NCI-H524 treated with DMSO at 0.1 percent for 48 hours (cell line): ENCODE measurements at places on chromosomes 6 and 20.

- DNase-seq: no peak
Observed at GRCh38 chr6:134802426-134803058, 147.4 kb downstream of the ALDH8A1 start.

DNA sequence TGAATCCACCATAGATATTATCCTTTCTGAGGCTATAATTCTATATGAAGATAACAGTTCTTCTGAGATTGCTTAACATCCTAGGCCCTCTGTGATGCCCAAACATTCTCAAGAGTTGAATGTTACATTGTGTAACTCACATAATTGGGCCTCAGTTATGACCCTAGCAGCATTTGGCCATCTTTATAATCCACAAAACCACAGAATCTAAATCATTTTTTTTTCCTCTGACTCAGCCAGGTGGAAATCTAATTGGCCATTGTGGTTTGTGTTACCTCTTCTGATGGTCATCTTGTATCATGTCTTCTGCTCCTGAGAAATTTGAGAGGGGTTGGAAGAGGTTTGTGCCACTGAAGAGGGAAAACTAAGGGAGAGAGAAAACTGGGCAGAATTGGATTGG lies 99.5 kb downstream of the LINC00237 start:
- no peak for DNase-seq

GRCh38 chr6:158480989-158481388 lies 78.9 kb upstream of the TMEM181 start:
- no peak for DNase-seq

GRCh38 chr6:147750413-147750812 lies 241.9 kb downstream of the SAMD5 start:
- DNase-seq: no peak

GRCh38 chr20:23776067-23776771 lies 25.5 kb upstream of the CST1 start:
- DNase-seq: no peak

GRCh38 chr6:33116417-33116816 lies 40.6 kb downstream of the HLA-DPB1 start:
- no peak for DNase-seq

GRCh38 chr6:139364302-139364981 lies 10.0 kb downstream of the CITED2 start:
- peak; percentile 39 for DNase-seq

- DNase-seq: no peak
Observed at GRCh38 chr6:20444786-20445271, 43.1 kb downstream of the E2F3 start.

- DNase-seq: no peak
Observed at GRCh38 chr20:48393737-48394314, 434.0 kb downstream of the PREX1 start.

- DNase-seq: no peak
Observed at GRCh38 chr6:6074190-6074589, 67.5 kb upstream of the NRN1 start.

GRCh38 chr6:13827032-13827431 lies 12.7 kb upstream of the MCUR1 start:
- no peak for DNase-seq

GRCh38 chr6:107523794-107524193 lies 33.9 kb downstream of the SOBP start:
- DNase-seq: no peak

- DNase-seq: no peak
Observed at GRCh38 chr20:22924046-22924737, 110.9 kb upstream of the SSTR4 start.

DNA sequence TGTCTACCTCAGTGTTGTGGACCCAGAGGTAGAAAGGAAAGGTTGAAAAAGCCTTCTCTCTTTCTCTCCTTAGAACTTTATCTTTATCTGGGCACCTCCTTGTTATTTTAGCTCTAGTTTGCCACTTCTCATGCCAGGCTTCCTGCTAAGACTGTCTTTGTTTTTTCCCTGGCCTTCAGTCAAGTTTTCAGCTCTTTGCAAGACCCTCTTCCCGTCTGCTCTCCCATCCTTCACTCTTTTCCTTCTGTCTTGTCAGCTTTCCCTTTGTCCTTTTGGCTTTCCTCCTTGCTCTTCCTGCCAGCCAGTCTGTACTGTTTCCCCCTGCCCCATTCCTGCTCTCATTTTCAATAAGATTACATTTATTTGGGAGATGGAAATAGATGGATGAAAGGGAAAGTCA lies 86.8 kb upstream of the CCN6 start:
- no peak for DNase-seq

DNA sequence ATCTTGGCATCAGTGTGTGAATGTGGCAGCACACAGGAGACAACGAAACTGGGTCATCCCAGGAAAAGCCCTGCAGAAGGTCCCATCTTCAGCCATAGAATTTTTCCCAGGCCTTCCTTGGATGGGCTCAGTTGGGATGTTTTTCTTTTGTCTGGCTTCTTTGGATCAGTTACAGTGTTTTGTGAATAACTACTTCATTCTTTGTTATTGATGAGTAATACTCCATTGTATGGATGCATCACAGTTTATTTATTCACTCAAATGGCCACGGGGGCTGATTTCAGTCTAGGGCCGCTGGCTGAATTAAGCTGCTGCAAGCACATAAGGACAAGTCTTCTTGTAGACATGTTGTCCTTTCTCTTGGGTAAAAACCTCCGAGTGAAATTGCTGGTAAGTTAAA lies 81.3 kb upstream of the CD93 start:
- DNase-seq: no peak

GRCh38 chr6:85172705-85173104 lies 277.2 kb upstream of the NT5E start:
- no peak for DNase-seq

DNA sequence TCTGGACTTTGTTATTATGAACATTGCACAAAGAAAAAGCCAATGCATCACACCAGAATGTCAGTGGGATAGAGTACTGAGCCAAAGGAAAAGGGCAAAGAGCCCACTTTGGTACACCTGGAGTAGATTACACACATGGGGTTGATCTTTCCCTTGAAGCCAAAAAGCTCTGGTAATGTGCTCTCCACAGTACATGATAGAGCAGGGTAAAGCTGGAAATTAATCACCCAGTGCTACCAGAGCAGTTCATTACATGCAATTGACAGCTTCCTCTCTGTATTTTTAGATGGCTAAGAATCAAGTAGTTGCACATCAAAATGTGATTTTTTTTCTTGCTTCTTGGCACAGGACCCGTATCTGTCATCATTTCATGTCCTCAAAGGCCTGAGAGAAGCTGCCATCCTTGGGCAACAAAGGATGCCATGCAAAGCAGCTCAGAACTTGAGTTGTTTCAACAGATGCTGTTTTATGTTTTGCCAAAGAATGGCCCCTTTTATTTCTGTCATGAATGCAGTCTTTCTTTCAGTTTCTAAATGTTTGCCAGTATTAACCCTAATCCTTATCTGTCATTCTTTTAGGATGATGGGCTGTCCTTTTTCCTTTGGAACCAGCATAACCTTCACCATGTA lies 88.1 kb downstream of the HDGFL1 start:
- DNase-seq: no peak

DNA sequence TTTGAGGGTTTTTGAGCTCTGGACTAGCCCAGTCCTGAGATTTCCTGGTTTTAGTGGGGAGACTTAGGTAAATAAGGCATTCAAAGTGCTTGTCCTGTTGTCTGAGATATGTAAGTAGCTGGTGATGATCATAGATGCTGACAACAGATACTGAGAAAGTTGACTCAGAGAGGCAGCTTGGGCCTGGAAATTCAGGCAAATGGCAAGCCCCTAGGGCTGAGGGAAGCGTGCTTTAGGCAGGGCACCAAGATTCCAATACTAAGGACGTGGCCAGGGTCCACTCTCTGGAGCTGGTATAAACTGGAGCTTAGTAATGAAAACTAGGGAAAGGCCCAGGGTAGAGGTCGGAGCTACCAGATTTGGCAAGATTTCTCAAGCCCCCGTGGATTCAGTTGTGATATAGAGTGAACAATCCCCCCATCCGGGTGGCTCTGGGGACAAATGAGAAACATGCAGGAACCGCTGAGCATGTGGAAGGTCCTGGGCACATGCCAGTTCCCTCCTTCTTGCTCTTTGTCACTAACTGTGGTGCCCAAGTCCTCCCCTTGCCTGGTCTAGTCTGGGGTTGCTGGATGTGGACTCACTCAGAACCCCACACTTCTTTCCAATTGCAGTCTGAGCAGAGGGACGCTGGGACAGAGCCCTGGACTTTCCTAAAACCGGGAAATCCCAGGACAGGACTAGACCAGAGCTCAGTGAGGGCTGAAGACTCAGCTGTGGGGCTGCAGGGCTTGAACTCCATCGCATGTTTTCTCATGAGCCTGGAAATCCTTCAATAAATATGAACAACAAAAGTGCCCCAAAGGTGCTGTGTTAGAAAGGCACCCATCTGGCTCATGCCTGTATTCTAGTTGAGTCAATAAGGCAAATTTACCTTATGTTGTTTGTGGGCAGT lies 10.3 kb downstream of the SLC22A3 start:
- DNase-seq: no peak

DNA sequence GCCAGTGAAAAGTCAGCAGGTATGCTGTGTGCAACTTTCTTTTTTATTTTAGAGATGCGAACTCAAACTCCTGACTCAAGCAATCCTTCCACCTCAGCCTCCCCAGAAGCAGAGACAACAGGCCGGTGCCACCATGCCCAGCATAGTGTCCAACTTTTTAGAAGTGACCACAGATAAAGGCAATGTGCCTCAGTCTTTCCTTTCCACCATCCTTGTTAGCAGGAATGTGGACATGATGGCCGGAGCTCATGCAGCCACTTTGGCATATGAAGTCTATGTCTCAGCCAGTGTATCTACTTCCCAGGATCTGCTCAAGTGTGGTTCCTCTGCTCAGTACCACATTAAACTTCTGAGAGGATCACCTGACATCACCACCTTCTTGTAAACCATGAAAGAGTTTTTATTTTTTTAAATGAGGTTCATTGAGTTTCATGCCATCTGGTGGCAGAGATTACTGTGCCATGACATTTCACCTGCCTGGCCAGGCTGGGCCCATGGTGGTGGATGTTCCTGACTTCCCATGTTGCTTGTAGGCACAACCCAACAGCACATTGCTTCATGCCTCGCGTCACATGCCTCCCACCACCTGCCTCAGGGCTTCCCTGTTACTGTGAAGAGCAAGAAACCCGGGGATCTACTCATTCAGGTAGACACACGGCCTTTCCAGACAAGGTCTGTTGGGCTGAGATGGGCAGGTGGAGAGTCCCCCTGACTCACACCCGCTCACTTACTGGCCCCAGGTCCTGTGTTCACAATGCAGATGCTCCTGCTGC lies 216.5 kb downstream of the LY86 start:
- DNase-seq: no peak

GRCh38 chr6:34158876-34159275 lies 13.0 kb upstream of the GRM4 start:
- DNase-seq: no peak

DNA sequence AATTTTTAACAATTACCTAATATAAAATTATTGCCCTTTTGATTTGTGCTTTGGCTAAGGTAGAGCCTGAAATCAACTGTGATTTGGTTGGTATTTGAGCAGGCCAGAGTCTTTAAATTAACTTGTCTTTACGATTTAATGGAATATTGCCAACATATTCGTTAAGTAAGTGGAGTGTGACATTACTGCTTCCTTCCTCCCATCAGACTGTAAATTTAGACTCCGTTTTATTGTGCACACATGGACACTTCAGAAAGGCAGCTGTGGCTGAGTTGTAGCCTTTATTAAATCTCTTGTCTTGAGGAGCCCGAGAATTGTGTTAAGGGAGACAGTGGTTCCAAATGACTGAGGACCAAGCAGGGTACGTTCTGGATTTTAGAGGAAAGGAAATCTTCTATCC lies 57.4 kb downstream of the CAP2 start:
- peak; percentile 82 for DNase-seq

DNA sequence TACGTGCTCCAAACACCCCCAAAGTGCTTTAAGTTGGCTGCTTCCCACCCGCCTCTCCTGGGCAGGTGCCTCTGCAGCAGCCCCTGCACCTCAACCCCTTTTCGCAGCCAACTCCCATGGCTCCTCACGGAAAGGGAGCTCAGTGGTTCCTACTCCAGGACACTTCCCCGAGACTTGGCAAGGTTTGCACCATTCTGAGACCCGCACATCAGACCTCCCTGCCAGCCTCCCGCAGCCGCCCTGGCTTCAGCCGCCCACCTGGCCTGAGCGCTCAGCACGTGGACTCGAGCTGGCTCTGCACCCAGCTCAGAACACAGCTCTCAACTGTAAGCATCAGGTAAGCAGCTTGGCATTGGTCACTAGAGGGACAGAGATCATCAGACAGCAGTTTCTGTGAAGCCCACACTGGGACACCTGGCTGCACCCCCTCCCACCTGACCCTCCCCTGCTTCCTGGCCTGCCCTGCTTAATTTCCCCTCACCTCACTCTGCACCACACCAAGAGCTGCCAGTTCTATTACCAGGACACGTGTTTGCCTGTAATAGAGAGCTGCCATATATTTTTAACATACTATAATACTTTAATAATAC lies 28.5 kb downstream of the GMDS start:
- no peak for DNase-seq

DNA sequence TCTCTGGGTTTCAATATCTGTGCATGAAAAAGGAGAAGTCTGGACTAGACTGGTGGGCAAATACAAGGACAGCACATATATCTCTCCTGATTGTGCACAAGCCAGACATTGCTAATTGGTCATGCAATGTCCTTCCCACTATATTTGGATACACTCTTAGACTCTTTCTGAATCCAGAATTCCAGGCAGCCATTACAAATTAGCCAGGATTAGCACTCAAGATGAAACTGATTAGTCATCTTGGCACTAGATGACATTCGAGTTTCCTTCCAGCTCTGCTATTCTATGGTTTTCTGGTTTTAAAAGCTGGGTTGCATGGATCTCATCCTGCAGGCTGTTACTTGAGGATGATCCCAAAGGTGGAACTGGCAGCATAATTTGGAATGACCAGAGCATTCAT lies 73.2 kb downstream of the SCP2D1 start:
- DNase-seq: no peak

GRCh38 chr20:530321-530720 lies 13.3 kb downstream of the CSNK2A1 start:
- DNase-seq: no peak

DNA sequence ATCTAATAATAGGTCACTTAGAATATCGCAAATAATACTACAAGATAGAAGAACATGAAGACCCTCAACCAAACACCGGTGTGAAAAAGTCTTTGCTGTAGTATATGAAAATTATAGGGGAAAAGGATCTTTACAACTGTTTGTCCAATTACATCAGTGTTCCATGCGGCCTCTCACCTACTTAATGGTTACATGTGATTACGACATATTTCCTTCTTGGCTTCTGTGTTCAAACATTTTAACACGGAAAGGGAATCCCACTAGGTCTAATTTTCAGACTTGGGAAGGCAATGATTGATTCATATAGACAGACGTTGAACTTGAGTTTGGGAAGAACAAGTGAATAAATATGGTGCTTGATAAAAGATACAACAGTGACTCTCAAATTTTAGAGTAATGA lies 273.4 kb downstream of the KIF16B start:
- no peak for DNase-seq
